Activated CD4-positive, alpha-beta T cell treated with anti-CD3 and anti-CD28 coated beads, Interleukin-2, amount 50 U/mL, for 1 hour (primary cell): ENCODE measurements at places on chromosomes 7 and 10.

- DNase-seq, result no peak
Observed at GRCh38 chr7:48964074-48964473, 39.7 kb downstream of the CDC14C start.

DNA sequence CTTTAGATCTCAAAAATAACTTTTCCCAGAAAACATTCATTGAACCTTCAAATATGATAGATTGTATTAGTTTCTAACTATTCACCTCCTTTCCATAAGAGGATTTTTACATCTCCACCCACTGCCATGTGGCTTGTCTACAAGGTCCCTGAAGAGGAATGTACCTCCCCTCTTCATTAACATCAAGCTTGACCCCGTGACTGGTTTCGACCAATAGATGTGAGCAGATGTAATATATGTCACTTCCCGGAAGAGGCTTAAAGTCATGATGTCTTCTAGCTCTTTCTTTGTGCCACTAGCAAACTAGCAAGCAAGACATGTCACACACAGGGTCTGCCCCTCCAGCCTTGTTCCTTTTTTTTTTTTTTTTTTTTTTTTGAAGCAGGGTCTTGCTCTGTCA is 6.9 kb downstream of the BAZ1B start:
- DNase-seq, result no peak

GRCh38 chr7:157301610-157302120 is 35.1 kb upstream of the DNAJB6 start:
- no peak for DNase-seq

DNA sequence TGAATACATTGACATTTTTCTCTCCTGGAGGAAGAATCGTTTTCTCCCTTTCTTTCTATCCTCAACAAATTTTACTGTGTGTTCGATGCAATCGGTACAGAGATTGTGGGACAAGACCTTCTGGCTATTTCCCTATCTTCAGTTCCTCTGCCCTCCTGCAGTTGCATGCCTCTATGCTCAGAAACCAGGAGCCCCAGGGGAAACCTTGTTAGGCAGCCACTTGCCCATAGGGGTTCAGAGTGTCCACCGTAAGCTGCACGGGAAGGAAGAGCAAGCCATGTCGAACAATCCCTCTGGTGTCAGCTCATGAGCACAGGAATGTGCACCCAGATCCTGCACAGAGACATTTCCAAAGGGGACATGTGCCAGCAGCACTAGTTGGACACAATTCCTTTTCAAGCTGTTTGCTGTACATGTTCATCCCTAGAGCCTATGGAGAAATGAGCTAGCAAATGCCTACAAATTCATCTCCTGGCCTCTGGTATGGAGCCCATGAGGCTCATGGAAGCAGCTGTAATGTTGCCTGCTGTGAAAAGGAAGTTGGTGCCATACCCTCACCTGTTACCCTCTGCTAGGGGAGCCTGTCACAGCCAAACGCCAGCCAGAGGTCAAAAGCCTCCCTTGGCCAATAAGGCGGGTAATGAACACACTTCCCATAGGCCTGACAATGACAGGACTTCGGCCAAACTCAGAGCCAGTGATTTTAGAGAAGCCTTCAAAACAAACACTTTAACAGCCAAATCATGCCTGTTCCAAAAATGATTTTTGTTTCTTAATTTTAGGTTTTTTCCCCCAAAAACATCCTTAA is 35.9 kb upstream of the ASAH2 start:
- DNase-seq, result no peak

DNA sequence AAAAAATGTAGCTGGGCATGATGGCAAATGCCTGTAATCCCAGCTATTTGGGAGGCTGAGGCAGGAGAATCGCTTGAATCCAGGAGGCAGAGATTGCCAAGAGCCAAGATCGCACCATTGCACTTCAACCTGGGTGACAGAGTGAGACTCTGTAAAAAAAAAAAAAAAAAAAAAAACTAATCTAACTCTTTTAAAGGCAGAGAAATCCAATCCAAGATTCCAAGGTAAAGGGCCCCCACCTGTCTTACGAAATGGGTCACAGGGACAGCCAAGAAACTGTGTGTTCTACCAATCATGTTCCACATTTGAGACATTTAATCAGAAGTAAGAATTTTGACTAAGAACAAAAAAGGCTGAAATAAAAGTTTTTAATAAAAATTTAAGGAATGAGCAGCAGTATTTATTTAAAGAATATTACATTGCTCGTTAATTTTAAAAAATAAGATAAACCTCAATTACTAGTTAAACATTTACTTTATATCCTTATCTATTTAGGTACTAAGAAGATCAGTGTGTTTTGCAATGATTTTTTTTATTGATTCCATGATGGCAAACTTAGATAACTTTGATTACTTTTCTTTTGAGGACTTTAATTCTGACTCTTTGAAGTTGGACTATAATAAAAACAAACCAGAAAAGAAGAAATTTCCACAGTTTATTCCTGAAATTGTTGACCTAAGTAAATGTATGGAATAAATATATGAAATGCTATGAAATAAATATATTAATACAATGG is 6.7 kb upstream of the OAT start:
- DNase-seq, result no peak

DNA sequence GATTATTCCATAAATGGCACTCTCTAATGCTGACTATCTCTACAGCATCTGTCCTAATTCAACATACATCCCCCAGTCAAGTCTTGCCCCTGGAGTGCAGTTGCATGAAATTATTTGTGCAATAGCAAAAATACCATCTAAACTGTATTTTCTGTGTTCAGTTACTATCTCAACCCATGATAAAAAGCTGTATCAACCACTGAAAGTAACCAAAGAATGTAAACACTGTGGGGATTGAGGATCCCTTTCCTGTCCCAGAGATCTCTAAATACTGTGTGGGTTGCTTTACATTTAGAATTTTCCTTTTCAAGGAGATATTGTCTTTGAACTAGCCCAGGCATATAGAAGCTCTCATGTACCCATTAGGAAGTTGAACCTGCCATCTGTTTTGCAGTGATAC is 23.9 kb upstream of the DGKI start:
- DNase-seq, result no peak

DNA sequence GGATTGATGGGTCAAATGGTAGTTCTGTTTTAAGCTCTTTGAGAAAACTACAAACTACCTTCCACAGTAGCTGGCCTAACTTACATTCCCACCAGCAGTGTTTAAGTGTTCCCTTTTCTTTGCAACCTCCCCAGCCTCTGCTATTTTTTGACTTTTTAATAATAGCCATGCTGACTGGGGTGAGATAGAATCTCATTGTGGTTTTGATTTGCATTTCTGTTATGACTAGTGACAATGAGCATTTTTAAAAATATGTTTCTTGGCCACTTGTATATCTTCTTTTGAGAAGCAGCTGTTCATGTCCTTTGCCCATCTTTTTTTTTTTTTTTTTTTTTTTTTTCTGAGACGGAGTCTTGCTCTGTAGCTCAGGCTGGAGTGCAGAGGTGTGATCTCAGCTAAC is 155.2 kb upstream of the BMPER start:
- DNase-seq, result no peak

- no peak for DNase-seq
Observed at GRCh38 chr10:62376071-62377025, 2.2 kb downstream of the ZNF365 start.

DNA sequence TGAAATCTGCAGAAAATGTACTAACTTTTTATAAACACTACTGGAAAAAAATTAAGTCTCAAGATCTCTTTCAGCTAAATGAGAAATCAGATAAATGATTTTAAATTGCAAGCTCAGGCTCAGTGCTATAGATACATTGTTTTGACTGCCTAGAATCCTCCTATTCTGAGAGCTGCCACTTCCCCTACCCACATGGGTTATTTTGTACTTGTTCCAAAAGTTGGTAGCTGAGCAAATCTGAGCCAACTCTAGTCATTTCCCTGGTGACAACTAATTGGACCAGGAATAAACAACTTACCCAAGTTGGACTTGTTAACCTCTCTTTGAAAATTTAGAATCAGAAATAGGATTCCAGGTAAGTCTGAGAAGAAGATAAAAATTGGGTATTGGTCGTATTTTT is 202.1 kb downstream of the MBL2 start:
- no peak for DNase-seq
